CD4-positive, alpha-beta T cell treated with Interleukin-6 for 4 hours (primary cell): ENCODE measurements at places on chromosomes 1 and 21.

DNA sequence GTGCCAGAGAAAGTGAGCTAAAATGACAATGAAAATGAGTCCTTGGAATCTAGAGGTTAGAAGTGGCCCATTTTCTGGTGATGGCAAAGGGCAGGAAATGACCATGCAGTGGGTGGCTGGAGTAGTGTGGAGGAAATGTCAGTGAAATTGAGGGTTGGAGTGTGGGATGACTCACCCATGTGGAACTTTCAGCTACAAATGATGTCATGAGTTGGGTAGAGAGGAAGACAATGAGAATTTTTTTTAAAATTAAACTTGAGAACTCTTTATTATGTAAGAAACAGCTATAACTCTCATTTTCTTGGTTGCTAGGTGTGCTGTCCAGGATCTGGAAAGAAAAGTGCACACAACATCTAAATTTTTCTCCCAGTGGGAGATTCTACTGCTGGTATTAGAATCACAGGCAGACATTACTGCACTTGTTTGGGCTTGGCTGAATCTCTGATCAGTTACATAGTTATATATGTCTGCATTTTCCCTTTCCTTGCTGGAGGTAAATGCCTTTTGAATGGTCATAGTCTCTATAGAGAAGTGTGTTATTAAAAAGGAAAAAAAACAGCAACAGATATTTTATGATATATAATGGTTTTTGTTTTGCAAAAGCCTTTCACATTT, 56.8 kb upstream of the GNG12 start:
- no peak for DNase-seq

GRCh38 chr1:15157524-15158399, 4.2 kb downstream of the TMEM51 start:
- DNase-seq, result no peak

DNA sequence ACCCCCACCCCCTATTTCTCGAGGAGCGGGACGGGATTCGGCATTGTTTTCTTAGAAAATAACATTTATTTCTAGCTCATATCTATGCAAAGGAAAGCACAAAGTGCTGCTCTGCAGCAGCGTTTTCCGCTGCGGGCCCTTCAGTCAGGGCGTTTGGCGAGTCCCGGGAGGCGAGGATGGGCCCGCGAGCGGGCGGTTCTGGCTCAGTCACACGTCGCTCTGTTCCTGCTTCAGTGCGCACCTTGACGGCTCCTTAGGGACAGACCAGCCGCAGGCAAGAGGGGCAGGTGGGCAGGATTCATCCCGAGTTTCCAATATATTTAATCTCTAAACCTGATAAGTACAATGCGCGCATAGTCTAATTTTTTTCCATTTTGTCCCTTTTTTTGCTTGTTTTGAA, 5.7 kb downstream of the DMRTA2 start:
- DNase-seq, result no peak

- DNase-seq, result no peak
These were observed 14.5 kb downstream of the GNG12 start for GRCh38 chr1:67818725-67819301.

DNA sequence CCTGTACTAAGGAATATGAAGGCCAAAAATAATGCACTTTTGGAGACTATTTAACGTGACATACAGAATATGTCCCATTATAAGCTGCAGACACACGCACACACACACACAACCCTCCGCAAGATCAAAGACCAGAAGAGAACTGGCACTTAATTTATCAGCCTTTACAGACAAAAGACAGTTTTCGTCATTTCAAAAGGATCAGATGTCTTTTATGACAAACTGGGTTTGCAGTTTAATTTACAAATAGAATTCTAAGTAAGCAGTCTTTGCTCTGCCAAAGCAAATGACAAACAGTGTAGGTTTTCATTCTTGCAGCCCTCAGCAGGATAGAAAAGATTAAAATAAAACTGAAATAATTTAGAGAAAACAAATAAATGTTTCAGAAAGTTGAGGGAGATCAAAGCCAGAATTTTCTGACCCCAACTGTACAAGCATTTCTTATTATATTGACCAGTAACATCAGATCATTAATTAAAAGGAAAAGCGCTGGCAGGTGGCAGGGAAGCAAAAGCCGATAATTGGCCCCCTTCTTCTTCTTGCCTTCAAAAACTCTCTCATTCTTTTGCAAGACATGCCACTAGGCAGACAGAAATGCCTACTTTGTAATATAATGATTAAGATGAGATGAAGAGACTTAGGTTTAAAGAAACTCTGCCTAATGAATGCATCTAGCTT, 169.0 kb downstream of the DENND1B start:
- DNase-seq, result no peak

- DNase-seq, result no peak
These were observed 138.0 kb downstream of the RERE start for GRCh38 chr1:8679395-8679800.

DNA sequence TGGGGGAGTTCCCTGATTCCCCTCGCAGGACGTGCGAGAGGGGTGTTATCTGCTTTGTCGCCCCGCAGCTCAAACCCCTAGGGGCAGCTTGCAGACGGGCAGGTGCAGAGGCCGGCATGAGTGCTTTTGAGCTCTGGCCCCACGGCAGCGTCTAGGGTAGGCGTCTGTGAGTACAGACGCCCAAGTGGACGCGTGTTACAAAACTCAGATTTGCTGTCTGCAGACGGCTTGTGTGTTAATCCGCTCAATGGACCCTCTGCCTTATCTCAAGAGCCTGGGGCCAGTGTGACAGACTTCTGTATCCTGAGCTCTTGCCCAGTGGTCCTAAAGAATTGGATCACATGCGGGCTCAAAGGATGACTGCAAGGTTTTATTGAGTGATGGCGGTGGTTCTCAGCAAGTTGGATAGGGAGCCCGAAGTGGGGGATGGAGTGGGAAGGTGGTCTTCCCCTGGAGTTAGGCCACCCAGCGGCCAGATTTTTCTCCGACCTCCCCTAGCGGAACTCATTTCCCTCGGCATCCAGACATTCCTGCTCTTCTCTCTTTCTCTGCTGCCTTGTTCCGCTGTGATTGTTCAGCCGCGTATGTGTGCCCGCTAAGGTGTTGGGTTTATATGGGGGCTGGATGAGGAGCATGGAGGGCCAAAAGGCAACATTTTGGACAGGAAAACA, 9.4 kb downstream of the CFHR4 start:
- no peak for DNase-seq

DNA sequence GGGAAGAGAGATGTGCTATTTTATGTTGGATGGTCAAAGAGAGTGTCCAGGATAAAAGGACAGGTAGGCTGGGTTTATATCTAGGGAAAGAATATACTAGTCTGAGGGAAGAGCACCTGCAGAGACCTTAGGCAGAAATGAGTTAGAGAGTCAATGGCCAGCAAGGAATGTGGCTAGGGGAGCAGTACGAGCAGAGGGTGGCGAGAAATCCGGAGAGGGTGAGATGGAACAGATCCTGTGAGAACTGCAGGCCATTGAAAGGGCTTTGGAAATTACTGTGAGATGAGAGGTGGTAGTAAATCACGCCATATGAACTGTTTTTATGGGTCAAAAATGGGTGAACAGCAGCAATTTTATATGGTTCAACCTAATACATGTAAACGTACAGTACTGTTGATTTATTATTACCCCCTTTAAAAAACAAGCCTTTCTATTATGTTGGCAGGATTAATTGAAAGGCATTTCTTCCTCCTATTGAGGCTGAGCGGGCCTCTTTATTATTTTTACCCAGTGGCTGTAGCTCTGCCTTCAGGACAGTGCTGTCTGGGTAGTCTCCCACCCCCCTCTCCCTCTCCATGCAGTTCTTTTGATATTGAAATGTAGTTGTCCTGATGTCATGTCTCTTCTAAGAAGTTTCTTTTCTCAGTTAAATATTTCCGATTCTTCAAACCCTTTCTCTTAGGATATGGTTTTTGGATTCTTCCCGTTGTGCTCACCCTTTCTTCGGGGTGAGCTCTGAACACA, 75.2 kb upstream of the CD1D start:
- no peak for DNase-seq

DNA sequence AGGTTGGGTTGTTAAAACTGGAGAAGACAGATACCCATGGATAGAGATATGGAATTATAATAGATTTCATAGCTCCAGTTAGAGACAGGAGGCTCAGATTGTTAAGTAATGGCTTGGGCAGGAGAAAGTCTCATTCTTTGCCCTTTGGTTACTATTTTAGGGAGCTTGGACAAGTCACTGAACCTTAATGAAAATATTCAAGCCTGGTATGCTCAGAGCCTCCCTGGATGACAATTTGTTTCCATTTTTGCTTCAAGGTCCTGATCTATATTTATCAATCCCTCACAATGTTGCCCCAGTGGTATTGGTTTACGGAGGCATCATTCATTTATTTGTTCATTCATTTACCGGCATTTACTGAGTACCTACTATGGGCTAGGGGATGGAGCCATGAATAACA, 37.5 kb downstream of the RCSD1 start:
- DNase-seq, result no peak

DNA sequence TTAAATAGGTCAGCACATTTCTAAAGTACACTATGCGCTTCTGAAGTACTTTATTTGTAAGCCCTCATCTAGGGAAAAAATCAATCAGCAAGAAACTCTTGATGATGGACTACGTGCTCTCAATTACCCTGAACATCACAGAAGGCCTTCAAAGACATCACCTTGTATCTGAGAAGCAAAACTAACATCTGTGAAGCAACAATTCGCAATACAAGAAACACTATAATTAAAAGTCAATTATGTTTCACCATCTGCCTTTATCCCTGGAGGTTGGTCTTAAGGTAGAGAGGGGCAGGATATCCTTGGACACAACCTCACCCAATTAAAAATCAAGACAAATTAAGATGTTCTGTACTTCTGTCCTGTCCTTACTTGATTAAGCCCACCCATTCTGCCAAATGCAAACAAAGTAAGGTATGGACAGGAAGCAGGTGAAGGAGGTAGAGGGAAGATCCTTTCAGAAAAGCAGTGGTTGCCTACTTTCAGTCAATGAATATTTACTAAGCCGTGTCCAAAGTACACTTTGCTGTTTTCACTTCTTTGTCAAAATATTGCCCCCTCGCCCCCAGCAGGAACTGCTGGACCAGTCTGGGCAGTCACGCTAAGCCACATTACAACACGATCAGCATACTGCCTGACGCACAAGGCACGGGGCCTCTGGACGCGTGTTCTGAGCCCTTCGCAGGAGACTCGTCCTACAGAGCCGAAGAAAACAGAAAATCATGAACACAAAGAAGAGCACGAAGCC, 887 bp downstream of the SLC19A2 start:
- DNase-seq, result peak; percentile 38

DNA sequence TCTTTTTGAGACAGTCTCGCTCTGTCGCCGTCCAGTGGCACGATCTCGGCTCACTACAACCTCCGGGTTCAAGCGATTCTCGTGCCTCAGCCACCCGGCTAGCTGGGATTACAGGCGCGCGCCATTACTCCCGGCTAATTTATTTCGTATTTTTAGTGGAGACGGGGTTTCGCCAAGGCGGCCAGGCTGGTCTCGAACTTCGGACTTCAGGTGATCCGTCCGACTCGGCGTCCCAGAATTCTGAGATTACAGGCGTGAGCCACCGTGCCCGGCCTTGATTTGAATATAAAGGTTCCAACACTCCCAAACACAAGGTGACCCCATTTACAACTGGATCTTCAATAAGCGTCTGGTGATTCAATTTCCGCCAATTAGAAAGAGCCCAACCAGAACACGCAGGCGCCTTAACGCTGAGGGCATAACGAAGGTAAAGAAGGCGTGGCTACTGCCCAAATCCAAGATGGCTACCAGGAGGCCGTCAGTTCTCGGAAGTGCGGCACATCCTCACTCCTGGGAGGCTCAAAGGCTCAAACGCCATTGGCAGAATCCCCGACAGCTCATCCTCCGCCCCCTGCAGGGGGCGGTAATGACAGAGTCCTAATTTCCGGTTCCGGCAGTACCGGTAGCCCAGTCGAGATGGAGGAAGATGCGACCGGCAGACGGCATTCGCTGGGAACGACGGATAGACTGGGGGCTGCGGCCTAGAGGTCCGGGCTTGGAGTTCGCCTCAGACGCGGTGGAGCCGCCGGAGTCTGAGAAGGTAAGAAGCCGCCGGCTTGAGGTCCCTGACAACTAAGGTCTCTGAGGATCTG, at the start of gene SLC25A44:
TSS of gene SLC25A44 (plus strand) at position 617 of the 812 bp plus-strand sequence. CDS start 5,744 bp downstream, outside the sequence.
- DNase-seq, result peak; percentile 97

- no peak for DNase-seq
These were observed 25.7 kb upstream of the PDE9A start for GRCh38 chr21:42627527-42628289.

GRCh38 chr1:193120604-193121166, 1.1 kb upstream of the CDC73 start:
- DNase-seq, result no peak

- DNase-seq, result no peak
These were observed 1.8 kb downstream of the PTBP2 start for GRCh38 chr1:96723377-96723776.

GRCh38 chr21:24290151-24290833, 1317.0 kb downstream of the MRPL39 start:
- DNase-seq, result peak; percentile 30

DNA sequence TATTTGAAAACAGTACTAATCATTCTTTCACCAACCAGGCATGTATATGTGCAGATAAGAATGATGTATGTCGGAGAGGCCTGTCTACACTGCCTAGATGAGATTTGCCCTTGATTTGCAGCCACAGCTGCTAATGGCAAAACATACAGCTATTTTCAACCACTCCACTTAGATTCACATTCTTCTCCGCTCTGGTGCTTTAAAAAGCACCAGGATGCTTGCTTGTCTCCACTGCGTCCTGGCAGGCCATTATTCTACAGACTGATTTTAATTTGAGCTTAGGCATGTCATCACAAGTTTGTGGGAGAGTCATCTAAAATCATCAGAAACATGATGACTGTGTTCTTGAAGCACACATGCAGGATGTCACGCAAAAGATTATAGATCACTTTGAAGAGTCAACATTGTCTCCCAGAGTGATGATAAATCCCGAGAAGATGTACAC, 119.0 kb upstream of the NRIP1 start:
- no peak for DNase-seq

DNA sequence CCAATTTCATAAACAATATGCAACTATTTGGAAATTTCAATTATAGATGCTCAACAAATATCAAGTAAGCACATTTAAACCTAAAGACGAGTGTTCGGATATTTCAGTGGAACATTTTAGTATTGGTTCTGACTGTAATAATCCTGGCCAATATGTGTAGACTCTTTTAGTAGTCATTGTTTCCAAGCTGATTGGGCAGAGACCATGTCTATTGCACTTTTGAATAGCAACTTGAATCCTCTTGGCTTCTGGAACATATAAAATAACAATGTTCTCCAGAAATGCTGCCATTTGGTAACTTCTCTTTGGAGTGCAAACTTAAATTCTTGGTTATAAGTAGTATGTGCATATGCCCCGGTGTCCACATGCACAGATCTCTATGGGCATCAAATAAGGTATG, 205.5 kb upstream of the C1orf105 start:
- no peak for DNase-seq
